ENCODE measurements at places on chromosomes 4 and X. TPM values are rescaled to one million over a fixed set of nuclear protein-coding genes. Genes with fewer than 3 reads are reported as not detected.

DNA sequence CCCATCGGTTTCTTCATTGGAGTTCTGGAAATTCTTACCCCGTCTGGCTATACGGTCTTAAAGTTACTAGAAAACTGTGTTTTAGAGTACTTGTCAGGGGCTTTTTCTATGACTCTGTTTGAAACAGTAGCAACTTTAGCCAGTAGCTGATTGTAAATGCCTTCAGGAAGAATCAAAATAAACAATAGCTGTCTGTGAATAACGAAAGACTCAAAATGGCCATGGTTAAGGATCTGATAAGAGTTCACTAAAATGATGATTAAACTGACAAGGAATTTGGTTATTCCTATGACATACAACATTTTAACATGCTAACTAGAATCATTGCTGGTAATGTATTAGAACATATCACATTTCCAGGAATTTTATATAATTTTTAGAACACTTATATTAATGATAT, 191.0 kb downstream of the EVC2 start:
- H3K27me3 ChIP-seq = no peaks in the 10 kb centered on the region
- H3K4me3 ChIP-seq = no peak overlapping the region
- H3K36me3 ChIP-seq = no peaks in the 10 kb centered on the region
- DNase-seq = no peak
- no peaks in the 10 kb centered on the region for H3K4me1 ChIP-seq

Gene TXK
- 1.7 TPM for total RNA-seq

Gene PDZD4
- 0.30 TPM for total RNA-seq

Gene POU3F4
- total RNA-seq = not detected

DNA sequence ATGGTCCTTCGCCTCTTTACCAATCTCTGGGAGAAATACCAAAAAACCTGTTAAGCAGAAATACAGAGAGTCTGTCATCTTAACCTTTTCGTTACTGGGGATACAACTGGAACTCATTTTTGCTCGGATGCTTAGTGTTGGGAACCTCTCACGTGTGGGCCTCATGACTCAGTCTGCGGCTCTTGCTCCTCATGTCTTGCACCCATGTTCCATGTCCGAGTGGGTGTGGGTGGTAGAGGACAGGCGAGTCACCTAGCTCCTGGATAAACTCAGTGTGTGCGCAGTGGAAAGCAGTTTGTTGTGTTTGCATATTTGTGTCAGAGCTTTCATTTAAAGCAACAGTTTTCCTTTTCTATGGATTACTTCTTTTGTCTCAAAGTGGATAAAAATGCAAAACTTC, 70.6 kb downstream of the TNIP2 start:
- H3K27me3 ChIP-seq = no peaks in the 10 kb centered on the region
- H3K4me1 ChIP-seq = no peaks in the 10 kb centered on the region
- no peak overlapping the region for H3K27ac ChIP-seq

DNA sequence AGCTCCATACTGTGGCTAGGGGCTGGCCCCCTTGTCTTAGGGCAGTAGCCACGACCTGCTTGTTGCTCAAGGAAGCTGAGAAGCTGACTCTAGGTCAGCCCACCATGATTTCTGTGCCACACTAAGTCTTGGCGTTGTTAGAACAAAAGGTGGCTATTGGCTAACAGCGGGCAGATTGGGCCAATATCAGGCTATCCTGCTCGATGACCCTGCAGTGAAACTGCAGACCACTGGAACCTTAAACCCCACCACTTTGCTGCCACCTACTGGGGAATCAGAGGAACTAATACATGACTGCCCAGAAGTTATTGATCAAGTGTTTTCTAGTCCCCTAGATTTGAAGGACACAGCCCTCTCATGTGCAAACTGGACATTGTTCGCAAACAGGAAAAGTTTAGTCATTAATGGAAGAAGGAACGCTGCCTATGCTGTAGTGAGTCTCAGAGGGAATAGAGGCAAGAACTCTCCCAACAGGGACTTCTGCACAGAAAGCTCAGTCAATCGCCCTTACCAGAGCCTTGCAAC, 17.0 kb upstream of the PAPSS1 start:
- H3K36me3 ChIP-seq = no peaks in the 10 kb centered on the region
- peak; percentile 44 for DNase-seq
- H3K4me3 ChIP-seq = no peak overlapping the region
- no peak overlapping the region for H3K27ac ChIP-seq

Gene RBM47
- 22.2 TPM for total RNA-seq

GRCh38 chr4:158254292-158254691, 44.0 kb downstream of the TMEM144 start:
- no peaks in the 10 kb centered on the region for H3K4me1 ChIP-seq
- no peaks in the 10 kb centered on the region for H3K36me3 ChIP-seq
- no peaks in the 10 kb centered on the region for H3K27me3 ChIP-seq
- DNase-seq = no peak
- no peak overlapping the region for H3K27ac ChIP-seq
